G401 (cell line): ENCODE measurements at places on chromosomes 7 and 10. TPM values are rescaled to one million over a fixed set of nuclear protein-coding genes. Genes with fewer than 3 reads are reported as not detected.

The TUBAL3 gene
- not detected in 2 replicates for total RNA-seq

The CALY gene
- total RNA-seq = 53.3 and 63.5 TPM in 2 replicates

The DKK1 gene
- total RNA-seq = 932 and 934 TPM in 2 replicates

The PNLIPRP2 gene
- not detected in 2 replicates for total RNA-seq

The RNF32 gene
- total RNA-seq = 2.2 and 2.3 TPM in 2 replicates

The RPEL1 gene
- 0.03 and 0.06 TPM in 2 replicates for total RNA-seq

The PIK3AP1 gene
- total RNA-seq = 0.51 and 0.62 TPM in 2 replicates

The TRIM73 gene
- total RNA-seq = 0.20 TPM in 1 of 2 replicates, not detected in the other

The SLC18A3 gene
- total RNA-seq = not detected in 2 replicates

The ARHGAP22 gene
- 1.2 and 4.0 TPM in 2 replicates for total RNA-seq

DNA sequence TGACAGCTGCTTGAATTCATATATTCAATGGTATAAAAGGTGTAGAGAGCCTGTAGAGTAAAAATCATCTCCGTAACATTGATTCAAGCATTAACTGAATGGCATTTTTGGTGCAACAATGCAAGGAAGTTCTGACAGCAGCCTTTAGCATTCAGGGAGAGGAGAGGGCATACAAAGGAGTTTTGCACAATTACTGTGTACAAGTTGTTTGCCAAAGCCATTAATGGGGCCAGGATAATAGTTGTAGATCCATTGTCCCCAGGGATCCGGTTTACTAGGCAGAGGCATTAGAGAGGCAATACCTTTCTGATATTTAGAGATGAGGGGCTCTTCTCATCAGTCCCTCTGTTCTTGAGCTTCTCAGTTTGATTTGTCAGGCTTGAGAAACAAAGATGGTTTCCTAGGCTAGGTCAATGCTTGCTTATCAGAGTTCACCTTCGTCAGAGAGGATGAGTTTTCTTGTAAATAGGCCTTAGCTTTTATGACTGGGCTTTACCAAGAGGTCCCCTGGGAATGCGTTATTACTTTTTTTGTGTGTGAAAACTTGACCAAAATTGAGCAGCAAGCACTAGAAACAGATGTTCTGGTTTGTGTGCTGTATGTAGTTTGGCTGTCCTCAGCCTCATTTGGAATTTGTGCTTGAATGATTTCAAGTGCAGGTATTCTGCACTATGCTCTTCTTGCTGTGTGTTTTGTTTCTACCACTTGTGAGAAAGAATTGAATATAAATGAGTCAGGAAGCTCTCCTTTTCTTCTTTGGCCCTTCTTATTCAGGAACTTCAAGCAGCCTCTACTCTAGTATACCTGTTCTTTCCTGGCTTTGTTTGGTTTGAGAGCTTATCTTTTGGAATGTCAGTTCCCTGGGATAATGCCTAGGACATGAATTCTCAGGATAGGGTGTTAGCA is 32.0 kb downstream of the SND1 start:
- DNase-seq = no peak

DNA sequence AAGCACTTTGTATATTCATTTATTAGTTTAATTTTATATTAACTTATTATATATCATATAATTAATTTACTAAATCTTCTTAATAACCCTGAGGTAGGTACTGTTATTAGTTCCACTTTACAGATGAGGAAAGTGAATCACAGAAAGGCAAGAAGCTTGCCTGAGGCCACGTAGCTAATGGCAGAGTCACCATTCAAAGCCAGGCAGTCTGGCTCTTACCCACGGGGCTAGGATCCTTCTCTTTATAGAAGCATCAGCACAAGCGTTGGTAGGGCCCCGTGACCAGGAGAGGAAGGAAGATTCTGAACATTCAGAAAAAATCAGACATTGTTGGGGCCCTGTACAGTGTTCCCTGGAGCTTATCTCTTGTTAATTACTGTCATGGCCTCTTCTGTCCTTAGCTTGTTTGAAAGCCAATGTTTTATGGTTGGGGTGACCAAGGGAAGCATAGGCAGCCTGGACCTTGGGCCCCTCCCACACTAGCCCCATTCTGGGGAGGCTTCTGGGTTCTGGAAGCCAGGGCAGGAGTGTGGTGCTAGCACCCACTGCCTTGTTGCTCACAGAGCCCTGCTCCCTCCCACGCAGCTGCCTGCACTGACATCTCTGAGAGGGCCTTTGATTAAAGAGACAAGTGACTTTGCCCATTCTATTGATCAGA is 31.1 kb upstream of the SLF2 start:
- no peak for DNase-seq

DNA sequence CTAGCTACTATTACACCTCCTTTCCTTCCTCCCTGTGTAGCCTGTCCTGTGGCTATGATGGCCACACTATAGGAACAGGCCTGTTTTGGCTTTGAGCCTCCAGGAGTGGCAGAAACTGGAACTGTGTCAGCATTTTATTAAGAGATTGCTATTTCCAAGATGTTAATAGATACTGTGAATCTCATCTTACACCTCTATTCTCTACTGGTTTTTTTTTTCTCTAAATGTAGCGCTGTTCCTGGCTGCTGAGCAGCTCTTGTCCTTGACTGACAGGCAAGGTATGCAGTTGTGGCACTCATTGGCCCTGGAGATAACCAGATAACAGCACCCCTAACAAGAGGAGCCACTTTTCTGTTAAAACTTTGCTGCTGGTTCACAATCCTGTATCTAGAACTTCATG is 119.5 kb downstream of the EXOC4 start:
- no peak for DNase-seq

GRCh38 chr10:121831777-121832176 is 96.1 kb downstream of the ATE1 start:
- no peak for DNase-seq

GRCh38 chr7:2758673-2759616 is 70.9 kb downstream of the AMZ1 start:
- DNase-seq = no peak

- peak; percentile 82 for DNase-seq
Measured at GRCh38 chr7:29360633-29361625, 166.4 kb downstream of the CHN2 start.

GRCh38 chr7:2225336-2225735 is 7.4 kb downstream of the MAD1L1 start:
- no peak for DNase-seq

GRCh38 chr7:74275401-74275881 is 13.8 kb upstream of the CLIP2 start:
- no peak for DNase-seq

GRCh38 chr10:32367793-32368453 is 21.0 kb upstream of the EPC1 start:
- peak; percentile 84 for DNase-seq

GRCh38 chr7:157362729-157363128 is 25.9 kb downstream of the DNAJB6 start:
- no peak for DNase-seq

GRCh38 chr10:118408181-118408580 is 66.1 kb upstream of the FAM204A start:
- no peak for DNase-seq

GRCh38 chr10:110778211-110778610 is 93.5 kb upstream of the PDCD4 start:
- no peak for DNase-seq

- DNase-seq = peak; percentile 47
Measured at GRCh38 chr10:67976292-67977245, 92.1 kb downstream of the SIRT1 start.

- no peak for DNase-seq
Measured at GRCh38 chr10:53222806-53223205, 450.2 kb upstream of the MBL2 start.

DNA sequence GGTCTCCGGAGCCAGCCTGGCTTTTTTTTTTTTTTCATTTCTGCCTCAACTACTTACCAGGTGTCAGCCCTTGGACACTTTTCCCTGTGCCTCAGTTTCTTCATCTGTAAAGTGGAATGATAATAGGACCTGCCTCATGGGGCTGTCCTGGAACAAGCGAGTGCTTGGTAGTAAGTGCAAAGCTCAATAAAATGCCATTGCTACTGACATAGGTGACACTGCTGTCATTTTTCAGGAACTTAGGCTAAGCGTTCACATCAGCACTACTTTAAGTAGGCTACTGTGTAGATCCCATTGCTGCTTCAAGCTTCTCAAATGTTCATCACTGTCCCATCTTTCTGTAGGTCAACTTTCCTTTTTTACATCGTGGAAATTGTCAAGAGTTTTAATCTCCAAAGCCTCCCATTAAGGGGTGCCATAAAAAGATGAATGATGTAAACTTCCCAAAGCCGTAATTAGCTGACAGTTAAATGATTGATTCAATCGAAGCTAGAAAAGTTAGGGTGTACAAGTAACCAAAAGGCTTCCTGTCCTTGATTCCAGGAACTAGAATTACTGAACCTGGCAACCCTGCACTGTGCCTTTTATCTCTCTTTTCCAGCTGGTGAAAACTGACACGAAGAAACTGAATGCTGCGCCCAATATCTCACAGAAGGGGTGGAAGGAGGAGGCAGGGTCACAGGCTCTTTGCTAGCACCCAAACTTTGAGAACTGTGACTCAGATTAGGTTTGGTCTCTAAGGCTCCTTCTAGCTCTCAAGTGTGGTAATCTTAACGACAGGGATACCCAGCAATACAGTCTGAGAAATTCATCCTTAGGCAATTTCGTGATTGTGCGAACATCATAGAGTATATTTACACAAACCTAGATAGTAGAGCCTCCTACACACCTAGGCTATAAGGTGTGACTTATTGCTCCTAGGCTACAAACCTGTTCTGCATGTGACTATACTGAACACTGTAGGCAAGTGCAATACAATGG is 861 bp upstream of the USP6NL start:
- DNase-seq = peak; percentile 40

GRCh38 chr10:76285012-76285411 is 853.6 kb downstream of the LRMDA start:
- DNase-seq = no peak
